ENCODE measurements at places on chromosomes 11 and 22.

DNA sequence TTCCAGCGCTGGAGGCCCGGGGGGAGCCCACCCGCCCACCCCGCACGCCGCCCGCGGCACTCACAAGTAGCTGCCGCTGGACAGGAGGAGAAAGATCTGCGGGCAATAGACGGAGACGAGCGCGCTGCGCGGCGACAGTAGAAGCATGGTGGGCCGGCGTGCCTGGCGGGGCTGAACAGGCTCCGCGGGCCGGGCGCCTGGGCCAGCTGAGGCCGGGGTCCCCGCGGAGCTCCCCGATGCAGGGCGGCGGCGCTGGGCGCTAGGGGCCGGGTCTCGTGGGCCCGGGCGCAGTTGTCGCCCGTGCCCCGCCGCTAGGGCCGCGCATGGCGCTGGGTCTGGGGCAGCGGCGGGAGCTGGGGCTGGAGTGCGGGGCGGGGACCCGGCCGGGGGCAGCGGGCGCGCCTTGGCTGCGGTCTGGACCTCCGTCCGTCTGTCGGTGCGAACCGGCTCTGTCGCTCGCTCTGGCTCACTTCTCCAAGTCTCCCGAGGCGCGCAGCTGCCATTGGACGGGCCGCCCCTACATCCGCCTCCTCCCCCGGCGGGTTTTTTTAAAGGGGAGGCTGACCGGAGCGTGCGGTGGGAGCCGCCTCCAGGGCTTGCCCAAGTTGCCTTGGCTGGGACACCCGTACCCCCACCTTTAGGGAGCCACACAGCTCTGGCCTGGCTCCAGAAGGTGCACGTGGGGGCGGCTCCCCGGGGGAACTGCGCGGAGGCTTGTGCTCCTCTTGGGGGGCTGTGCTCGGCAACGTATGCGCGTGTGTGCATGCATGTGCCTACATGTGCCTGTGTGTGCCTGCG is 4.7 kb downstream of the WNT7B start:
- DNase-seq = no peak

DNA sequence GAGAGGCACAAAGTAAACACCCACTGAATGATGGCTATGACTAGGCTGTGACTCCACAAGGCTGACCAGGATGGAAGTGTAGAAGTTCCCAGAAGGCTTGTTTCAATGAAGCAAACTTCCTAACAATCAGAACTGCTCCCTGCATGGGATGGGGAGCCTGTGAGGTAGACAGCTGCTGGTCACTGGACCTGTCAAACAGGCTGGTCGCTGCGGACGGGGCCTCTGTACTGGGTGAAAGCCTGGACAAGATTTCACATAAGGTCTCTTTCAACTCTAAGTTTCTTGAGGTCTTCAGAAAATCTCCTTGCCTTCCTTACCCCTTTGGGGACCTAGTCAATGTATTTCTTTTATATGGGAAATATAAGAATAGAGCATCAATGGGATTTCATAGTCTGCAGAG is 438.2 kb downstream of the BUD13 start:
- DNase-seq = no peak

DNA sequence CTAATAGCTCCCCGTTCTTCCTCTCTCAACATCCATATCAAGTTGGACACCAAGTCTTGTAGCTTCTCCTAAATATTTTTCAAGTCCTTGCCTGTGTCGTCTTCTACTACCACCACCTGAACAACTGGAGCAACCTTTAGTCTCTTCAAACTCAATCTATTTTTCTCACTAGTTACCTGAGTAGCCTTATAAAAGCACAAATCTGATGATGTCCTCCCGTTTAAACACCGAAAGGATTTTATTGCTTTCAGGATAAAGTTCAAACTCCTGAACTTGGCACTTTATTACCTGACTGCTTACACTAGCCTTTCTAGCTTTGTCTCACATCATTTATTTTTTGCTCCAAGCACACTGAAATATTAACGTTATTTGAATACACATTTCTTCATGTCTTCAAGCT is 1.3 kb upstream of the PAK1 start:
- DNase-seq = no peak

- no peak for DNase-seq
Measured at GRCh38 chr11:61830237-61831105, 2.4 kb downstream of the FADS2 start.

- no peak for DNase-seq
Measured at GRCh38 chr11:1701091-1701807, 4.3 kb downstream of the KRTAP5-6 start.

DNA sequence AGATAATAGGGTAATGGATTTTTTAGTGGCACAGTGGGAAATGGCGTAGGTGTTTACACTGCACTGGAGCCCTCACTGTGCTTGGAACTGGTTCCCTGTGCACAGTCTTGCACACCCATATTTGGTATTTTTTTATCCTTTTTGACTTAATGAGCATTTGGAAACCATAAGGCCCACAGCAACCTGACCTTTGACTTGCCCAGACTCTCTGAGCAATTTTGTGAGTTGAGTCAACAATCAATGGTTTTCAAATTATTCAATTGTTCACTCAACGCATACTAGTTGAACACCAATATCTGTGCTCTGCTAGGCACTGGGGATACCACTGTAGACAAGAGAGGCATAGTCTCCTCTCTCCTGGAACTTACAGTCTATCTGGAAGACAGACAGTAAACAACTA is 14.3 kb downstream of the CD44 start:
- no peak for DNase-seq

DNA sequence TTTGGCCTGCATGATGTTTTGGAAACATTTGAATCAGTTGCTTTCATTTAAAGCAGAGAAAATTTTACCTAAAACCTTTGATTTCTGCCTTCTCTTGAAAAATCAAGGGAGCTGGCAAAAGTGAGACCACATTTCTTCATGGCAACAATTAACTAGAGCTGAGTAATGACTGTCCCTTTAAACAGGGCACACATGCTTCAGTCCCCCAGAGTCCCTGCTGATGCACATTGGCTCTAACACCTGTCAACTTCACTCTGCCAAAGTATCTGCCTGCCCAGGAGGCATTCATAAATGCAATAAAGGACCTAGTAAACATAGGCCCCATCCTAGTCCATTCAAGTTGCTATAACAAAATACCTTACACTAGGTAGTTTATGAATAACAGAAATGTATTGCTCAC is 87.1 kb upstream of the LDLRAD3 start:
- no peak for DNase-seq

DNA sequence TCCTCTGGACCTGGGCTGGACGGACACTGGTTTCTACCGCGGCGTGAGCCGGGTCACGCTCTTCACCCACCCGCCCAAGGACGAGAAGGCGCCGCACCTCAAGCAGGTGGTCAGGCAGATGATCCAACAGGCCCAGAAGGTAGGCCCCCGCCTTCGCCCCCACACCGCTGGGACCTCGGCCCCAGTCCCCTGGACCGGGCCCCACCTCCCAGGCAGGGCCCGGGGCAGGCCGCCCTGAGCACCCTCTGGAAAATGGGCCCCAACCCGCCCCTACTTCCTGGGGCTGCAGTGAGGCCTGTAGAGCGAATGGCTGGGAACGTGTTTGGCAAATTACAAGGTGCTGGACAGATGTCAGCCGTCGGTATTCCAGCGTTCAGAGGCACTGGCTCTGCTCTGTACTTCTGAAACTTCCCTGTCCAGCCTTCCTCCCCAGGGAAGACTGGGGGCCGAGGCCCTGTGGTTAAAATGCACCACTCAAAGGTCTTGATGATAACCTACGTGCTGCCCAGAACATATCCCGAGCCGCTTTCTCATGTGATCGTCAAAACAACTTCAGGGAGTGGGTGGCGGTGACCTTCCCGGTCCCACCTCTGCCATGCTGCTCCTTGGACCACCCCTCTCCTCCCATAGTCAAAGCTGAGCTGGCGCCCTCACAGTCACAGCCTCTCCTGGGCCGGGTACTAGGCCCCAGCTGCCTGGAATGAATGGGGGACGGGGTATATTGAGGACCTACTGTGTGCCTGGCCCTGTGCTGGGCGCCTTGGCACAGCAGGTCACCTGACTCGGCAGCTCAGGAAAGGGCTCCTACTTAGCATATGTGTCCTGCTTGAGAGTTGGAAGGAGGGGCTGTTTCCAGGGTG is 869 bp downstream of the FAM83F start:
- DNase-seq = no peak

DNA sequence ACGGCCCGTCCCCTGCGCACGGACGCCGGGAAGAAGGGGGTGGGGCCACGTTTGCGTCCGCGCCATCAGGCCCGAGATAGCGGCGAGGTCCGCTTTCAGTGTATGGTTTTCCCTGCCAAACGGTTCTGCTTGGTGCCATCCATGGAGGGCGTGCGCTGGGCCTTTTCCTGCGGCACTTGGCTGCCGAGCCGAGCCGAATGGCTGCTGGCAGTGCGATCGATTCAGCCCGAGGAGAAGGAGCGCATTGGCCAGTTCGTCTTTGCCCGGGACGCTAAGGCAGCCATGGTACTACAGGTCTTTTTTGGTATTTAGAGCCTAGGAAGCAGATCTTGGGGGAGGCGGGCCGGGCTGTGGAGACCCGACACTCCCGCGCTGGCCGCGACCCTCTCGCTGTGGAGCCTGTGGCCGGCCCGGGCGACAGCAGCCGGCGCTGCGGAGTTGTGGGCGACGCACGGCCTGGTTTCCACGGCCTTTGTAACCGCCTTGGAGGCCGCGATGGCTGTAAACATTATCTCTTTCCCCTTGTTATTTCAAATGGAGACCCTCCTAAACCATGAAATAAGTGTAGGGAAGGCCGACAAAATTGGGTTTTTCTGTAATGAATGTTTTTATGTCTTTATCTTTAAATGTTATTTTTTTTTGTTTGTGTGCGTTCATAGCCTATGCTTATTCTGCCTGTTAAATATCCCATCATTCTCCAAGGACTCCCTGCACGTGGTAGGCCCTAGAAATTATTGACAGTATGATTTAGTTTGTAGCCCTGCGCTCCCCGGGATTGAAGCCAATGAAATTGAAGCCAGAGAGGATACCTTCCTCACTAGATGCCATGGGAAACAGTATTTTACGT is at the start of gene AASDHPPT:
Gene AASDHPPT (plus strand): TSS at position 54 of the 847 bp plus-strand sequence. CDS start 49 bp downstream, at position 103.
- no peak for DNase-seq

GRCh38 chr11:57641011-57641807 is 8.5 kb downstream of the YPEL4 start:
- no peak for DNase-seq

DNA sequence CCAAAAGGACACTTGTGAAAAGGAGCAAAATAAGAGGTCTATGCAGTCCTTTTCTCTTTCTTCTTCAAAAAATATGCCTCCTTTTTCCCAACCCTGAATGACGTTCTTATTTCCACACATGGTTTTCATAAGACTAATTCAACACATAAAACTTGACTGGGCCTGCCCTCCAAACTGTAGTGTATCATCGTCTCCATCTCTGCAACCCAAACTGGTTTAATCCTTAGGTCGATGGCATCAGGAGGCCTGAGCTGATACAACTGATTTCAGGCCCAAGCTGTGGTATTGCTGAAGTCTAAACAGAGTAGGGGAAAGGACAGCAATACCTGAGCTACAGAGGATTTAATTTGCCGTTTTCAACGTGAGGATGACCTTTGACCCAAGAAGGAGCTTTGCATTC is 130.0 kb upstream of the MTNR1B start:
- no peak for DNase-seq

DNA sequence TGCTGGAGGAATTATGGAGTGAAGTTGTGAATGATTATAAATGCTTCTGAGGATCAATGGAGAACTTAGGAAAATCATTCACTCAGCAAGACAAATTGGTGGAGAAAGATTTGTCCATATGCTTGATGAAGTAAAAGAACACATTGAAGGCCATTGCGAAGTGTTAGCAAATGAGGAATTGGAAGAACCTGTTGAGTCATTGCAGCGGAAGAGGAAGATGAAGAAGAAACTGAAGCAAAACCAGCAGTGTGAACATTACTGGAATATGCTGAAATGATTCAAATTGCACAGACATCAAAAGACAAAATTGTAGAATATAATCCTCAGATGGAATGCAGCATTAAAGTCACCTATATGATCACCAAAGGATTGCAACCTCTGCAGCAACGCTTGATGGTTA is 168.1 kb downstream of the ADAMTS15 start:
- DNase-seq = no peak

DNA sequence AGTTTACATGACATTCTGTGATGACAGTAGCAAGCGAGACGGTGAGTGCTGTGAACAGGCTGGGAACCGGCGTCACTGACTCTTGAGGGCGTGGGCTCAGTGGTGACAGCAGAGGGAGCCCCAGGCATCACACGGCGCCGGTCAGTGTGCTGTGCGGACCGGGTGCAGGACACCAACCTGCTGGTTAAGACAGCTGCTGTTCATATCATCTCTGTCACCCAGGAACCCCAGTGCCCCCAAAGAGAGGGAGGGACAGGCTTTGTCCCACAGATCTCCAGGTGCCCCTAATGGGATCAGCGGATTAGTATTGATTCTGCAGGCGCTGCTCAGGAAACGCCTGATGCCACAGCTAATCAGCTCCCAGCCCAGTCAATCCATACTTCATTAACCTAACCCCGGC is 18.4 kb downstream of the B3GAT1 start:
- no peak for DNase-seq

DNA sequence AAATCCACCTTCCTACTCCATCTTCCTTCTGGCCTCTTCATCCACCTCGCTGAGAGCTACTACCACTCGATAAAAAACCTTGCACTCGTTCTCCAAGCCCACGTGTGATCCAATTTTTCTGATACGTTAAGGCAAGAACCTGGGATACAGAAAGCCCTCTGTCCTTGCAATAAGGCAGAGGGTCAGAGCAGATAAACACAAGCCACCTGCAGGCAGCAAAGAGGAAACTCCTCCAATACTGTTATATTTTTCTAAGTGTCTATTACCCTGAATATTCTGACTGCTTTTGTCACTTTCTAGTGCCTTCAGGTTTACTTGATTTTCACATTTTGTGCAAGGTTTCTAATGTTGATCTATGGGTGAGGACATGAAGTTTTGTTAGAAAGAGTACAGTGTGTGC is 26.6 kb downstream of the TRIM5 start:
- no peak for DNase-seq

- DNase-seq = no peak
Measured at GRCh38 chr11:133993921-133994320, 37.2 kb upstream of the IGSF9B start.

DNA sequence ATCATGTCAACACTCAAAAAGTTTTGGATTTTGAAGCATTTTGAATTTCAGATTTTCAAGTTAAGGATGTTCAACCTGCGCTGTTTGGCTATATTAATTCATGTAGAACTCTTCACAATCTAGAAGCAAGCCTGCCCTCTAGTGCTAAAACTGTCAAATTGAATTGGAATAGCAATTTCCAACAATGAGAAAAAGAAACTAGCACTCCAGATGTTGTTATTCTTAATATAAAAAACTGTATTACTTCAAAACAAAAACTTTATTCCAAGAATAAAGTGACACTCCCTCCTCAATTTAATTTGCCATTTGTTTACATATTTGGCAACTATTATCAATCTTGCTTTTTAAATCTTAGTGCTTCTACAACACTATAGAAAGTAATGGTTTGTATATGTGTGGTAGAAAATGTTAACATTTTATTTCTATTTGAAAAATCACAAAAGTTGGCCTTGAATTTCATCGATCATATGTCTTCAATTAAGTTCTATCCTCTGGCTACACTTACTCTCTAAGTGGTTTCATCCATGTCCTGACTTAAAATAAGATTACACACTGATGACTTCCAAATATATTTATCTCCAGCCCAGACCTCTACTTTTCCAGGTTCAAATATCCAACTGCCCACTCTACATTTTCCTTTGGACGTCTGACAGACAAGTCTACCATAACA is 36.6 kb downstream of the DCUN1D5 start:
- no peak for DNase-seq

Measured in T-cell (primary cell).